ENCODE measurements at places on chromosomes 16 and 17. TPM values are rescaled to one million over a fixed set of nuclear protein-coding genes. Genes with fewer than 3 reads are reported as not detected.

- no peak for DNase-seq
Observed at GRCh38 chr16:87954361-87954760, 3.1 kb downstream of the BANP start.

RAP1GAP2 gene
- polyA plus RNA-seq = 7.8 TPM

- no peak for DNase-seq
Observed at GRCh38 chr16:84650062-84650991, 2.0 kb downstream of the KLHL36 start.

MPV17L gene
- polyA plus RNA-seq = 2.0 TPM

GRCh38 chr16:85481206-85481605, 131.9 kb upstream of the GSE1 start:
- no peak for DNase-seq

KCNG4 gene
- 0.05 TPM for polyA plus RNA-seq

GRCh38 chr16:79012671-79013434, 587.7 kb downstream of the MAF start:
- no peak for DNase-seq

KRTAP2-3 gene
- not detected for polyA plus RNA-seq

CCL16 gene
- 0.21 TPM for polyA plus RNA-seq

STARD3 gene
- polyA plus RNA-seq = 33.3 TPM

SYCE1L gene
- 3.1 TPM for polyA plus RNA-seq

DNA sequence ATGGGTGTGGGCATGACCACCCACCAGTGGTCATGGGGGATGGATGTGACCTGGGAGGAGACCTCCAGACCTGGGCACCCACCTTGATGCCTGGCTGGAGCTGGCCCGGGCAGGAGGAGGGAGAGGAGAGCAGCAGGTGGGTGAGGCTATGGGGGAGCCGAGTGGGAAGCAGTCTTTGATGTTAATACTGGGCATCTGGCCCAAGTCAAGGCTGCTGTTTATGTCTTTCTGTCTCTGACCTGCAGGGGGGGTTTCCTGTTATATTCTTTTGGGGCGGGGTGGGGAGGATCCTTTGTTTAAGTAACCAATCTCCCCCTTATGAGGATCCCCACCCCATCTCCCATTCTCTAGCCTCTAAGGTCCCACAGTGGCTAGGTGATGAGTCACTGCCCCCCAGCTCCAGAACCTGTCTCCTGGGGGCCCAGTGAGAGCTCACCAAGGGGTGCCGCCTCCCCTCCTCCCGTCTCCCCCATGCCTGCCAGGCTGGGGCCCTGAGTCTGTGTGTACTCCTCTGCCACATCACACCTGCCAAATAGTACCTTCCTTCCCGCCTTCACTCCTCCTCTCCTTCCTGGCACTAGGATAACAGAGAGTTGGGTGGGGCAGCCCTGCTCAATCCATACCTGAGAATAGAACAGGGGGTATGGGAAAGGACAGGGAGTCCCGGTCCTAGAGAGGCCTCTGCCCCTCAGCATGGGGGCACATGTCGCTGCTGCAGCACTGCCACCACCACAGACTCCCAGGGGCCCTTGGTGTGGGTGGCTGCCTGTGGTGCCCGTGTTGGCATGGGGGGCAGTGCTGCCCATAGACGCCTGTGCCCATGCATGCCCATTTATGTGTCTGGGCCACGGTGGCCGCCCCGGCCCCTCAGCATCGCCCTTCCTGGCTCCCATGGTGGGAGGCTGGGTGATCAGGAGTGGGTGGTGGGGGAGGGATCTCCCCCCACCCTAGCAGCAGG, 7.3 kb downstream of the THRA start:
- DNase-seq = no peak

LPO gene
- polyA plus RNA-seq = not detected

- no peak for DNase-seq
Observed at GRCh38 chr16:52677501-52677900, 130.6 kb upstream of the TOX3 start.

GRCh38 chr17:34257986-34258326, 2.9 kb downstream of the CCL2 start:
- DNase-seq = no peak

FBXO39 gene
- 0.07 TPM for polyA plus RNA-seq

DNA sequence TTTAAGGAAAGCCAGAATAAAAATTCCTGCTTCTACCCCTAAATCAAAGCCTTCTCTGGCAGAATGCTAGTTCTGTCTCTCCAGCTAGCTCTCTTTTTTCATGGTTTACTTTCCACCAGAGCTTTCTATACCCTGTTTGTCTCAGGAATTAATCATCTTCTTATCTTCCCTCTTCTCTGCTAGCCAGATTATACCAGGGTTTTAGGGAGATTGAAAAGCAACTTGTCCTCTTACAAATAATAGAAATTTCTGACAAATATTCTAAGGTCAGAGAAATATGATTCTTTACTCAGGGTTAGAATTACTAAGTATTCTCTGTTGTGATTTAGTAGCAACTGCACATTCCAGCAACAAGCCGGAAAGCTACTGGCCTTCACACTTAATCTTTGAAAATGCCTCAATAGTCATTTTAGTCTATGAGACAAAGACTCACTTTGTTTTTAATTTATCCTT, 166.4 kb downstream of the TANC2 start:
- no peak for DNase-seq

- DNase-seq = no peak
Observed at GRCh38 chr16:4328782-4329775, 13.2 kb downstream of the GLIS2 start.

TBC1D3I gene
- not detected for polyA plus RNA-seq

GRCh38 chr17:6092182-6092902, 22.2 kb downstream of the WSCD1 start:
- DNase-seq = peak; percentile 31

GRCh38 chr17:79667121-79667715, 56.4 kb upstream of the RBFOX3 start:
- DNase-seq = no peak

ADAM11 gene
- 2.2 TPM for polyA plus RNA-seq

DNA sequence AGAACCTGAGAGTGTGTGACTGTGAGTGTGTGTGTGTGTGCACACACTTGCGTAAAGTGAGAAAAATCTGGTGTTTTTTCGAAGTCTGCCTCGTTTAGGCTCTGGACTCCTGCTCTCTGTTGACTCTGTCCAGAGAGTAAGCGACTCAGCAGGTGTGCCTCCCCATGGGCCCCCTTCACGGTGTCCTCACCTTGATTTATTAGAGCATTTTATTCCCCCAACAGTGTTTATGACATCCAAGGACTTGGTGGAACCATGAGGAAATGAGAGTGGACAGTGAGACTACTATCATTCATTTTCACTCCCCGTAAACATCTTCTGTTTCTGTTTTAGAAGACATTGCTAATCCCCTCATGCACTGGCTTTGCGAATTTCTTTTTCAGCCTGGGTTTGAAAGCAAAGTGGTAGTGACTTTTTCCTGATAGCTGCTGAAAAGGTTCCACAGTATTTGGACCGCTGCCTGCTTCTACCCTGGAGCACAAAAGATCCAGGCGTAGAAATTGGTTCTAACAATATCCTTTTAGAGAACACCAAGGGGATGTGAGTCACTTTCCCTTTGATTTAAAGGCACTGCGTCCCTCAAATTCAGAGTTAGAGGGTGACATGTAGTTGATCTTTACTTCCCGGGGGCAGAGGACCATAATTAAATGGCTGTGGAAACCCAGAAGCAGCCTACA, 218.2 kb downstream of the WWOX start:
- peak; percentile 16 for DNase-seq

DNA sequence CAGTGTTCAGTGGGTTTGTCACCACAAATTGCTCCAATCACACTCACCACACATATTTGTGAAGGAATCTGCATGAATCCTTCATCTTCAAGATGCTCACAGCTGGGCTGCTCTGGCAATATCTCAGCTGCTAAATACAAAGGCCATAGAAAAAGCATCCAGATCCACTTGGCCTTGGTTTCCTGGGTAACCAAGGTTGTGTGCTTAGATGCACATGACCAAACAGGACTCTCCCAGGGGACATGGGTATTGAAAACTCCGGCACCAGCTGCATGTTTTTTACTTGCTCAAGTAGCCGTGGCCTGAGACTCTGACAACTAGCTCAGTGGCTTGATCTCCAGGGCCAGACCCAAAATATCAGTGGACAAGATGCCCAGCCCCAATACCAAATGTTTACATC, 131.3 kb downstream of the CBLN1 start:
- DNase-seq = no peak

CA5A gene
- 0.08 TPM for polyA plus RNA-seq

- peak; percentile 42 for DNase-seq
Observed at GRCh38 chr17:6843241-6843880, 11.8 kb upstream of the TEKT1 start.

DNA sequence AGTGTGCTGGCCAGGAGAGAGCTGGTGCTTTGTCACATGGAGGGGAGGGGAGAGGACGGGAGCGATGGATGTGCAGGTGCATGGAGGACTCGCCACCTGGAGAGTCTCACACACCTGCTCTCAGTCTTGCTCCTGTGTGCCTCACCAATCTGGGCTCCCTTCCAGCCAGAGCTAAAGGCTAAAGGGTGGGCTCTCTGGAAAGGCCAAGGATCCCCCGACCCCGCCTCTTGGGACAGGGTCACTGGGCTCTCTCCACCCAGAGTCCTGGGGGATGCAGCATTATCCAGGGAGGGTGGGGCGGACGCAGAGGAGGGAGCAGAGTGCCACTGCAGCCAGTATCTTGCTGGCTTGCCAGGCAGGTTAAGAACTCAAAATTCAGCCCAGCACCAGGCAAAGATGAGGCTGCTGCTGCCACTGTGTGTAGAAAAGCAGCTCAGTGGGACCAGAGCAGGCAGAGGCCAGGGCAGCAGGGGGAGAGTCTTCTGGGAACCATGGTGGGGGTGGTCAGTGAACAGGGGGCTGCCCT, 5.4 kb upstream of the STAT5B start:
- DNase-seq = no peak

KRT222 gene
- not detected for polyA plus RNA-seq

KRT27 gene
- polyA plus RNA-seq = not detected

HOXB8 gene
- 1.6 TPM for polyA plus RNA-seq

PNMT gene
- polyA plus RNA-seq = 1.2 TPM

PPP1R1B gene
- 0.52 TPM for polyA plus RNA-seq

- DNase-seq = no peak
Observed at GRCh38 chr16:70421473-70422311, 17.2 kb downstream of the ST3GAL2 start.

DNA sequence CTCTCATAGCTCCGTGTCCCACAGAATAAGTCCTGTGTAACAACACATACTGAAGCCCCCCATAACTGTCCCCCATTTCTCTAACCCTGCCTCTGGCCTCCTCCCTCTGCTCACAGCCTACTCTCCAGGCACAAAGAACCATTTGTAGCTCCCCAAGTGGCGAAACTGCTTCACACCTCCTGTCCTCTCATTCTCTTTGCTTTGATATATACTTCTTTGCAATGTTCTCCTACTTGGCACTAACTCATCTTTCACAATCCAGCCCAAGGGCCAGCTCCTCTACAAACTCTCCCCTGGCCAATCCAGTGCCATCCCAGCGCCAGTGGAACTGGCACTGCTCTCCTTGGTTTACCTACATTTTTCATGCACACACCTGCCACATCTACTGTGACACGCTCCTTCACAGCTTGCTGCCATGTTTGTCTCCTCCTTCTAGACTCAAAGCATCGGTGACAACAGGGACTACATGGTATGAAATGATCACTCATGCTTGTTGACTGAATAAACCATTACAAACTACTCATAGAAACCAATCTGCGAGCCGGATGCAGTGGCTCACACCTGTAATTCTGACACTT, 12.8 kb downstream of the CYTH1 start:
- no peak for DNase-seq

ALOX15B gene
- 0.31 TPM for polyA plus RNA-seq

DNA sequence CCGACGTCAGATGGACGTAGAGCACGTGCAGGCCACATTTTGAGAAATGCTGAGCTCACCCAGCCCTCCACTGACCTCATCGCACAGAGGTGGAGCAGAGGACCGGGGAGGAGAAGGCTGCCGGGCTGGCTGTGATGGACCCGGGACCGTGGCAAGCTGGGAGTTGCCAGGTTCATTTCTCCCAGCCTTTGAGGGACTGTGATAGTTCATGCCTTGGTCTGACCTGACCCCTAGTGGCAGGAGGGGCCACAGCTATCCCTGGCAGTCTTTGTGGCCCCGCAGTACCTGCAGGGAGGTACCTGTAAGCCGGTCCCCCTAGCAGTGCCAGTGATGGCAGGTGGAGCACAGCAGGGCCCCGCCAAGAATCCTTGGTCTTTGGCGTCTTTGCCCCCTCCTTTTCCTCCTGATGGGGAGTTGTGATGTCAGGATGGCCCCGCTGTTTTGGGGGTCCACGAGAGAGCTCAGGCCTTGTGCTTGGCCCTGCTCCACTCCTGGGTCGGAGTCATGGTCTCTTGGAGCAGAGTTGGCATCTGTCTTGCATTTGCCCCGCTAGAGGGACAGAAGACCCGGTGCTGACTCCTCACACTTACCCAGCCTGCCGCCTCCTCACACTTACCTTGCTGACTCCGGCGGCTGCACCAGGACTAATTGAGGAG, 50.4 kb downstream of the OR1D5 start:
- peak; percentile 53 for DNase-seq

DNASE1L2 gene
- polyA plus RNA-seq = not detected

ALOXE3 gene
- 0.37 TPM for polyA plus RNA-seq

GRCh38 chr17:82230609-82231311, 1.9 kb downstream of the SLC16A3 start:
- DNase-seq = peak; percentile 70

- DNase-seq = no peak
Observed at GRCh38 chr16:51290442-51291285, 139.6 kb upstream of the SALL1 start.

SMPD3 gene
- polyA plus RNA-seq = 0.74 TPM

- DNase-seq = no peak
Observed at GRCh38 chr17:19937522-19937921, 40.1 kb downstream of the AKAP10 start.

DNA sequence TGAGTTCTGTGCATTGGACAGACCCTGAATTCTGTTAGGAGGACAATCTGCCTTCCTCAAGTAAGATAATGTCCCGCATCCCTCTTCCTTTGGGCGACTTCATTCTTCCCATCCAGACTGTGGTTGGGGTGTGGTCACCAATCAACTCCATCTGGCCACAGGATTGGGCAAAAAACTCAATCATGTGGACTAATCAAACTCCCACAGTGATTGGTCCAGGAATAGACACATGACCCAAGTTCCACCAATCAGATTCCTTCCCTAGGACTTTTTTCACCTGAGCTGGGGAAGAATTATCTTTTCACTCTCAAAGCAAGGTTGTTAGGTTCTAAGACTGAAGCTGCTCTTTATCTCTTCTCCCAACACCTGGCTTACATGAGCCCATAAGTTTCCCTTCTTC, 13.2 kb upstream of the NKD1 start:
- no peak for DNase-seq

GRCh38 chr16:85759631-85760419, 8.9 kb upstream of the C16orf74 start:
- no peak for DNase-seq

GRCh38 chr17:41592601-41593305, 6.1 kb upstream of the KRT14 start:
- DNase-seq = no peak

GRCh38 chr16:57127037-57127763, 34.8 kb downstream of the CPNE2 start:
- no peak for DNase-seq

DNA sequence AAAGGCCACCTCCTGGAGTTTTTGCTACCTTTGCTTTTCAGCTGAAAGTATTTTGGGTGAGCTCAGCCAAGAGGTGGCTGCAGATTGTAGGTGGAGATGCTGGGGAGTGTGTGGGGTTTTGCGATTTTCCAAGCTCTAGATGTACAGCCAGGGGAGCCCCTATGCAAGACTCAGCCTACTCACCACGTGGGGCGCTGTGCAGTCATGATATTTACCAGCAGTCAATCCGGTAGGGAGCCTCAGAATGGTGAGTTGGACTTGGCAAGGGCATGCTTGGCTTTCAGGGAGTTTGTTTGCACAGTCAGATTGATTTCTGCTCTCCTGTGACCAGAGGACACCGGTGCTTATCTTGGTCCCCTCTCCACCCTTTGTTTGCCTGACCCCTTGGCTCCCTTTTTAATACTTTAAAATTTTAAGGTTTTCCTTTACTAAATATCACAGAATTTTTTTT, 175.3 kb downstream of the UTP18 start:
- peak; percentile 13 for DNase-seq

CLEC18C gene
- polyA plus RNA-seq = not detected

All from muscle of arm (tissue), 14 donors.